Cardiac septum (tissue), 1 donor: ENCODE measurements at places on chromosomes 11 and 22. TPM values are rescaled to one million over a fixed set of nuclear protein-coding genes. Genes with fewer than 3 reads are reported as not detected.

The OR51E1 gene
- 1.00 TPM for total RNA-seq

- no peak for DNase-seq
Observed at GRCh38 chr11:20488352-20488751, 100.8 kb downstream of the PRMT3 start.

- DNase-seq: no peak
Observed at GRCh38 chr11:84847842-84848241, 779.3 kb downstream of the DLG2 start.

DNA sequence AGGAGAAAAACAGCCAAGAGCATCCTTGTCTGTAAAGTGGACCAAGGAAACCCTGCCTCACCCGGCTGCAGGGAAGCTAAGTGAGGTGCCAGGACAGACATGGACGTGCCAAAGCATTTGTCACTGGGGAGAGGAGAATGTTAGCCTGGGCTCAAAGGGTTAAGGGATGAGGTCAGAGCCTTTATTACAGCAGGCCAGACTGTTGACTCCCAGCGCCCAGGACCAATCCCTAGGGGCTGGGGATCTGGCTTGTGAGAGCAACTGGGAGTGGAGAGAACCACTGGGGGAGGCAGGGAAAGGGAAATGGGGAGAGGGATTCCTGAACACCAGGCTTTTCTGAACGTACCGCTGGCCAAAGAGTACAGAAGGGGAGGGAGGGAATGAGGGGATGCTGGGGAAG is 2.6 kb downstream of the CHRM1 start:
- DNase-seq: no peak

DNA sequence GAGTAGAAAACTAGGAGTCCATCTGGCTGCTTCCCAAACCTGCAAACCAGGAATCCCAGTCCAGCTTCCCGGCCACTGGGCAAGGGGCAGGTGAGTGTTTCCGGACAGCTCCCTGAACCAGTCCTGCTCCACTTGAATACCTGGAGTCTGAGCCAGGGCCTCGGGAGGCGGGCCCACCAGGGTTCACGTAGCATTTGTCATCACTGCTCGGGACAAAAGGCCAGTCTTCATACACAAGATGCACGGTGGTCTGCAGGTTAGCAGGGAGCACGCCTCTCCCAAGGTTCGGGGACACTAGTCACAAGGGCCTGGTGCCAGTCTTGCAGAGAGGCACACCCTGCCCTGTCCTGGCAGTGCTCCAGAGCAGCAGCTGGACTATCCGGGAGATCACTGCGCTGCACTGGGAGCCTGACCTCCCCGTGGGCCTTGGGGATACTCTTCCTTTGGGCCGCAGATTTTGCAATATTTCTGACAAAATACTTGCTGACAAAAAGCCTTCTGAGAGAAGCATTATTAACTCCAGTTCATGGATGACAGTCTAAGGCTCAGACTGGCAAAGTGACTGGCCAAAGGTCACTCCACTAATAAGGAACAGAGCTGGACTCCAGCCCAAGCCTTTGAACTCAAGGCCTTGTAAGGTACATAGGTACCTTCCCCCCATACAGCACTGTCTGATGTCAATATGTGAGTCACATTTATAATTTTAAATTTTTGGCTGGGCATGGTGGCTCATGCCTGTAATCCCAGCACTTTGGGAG is 25.1 kb downstream of the CD6 start:
- peak; percentile 22 for DNase-seq
